GM12865 (cell line): ENCODE measurements at places on chromosomes 5 and 9.

GRCh38 chr9:115226152-115226551 lies 108.2 kb upstream of the TNC start:
- no peak for DNase-seq

DNA sequence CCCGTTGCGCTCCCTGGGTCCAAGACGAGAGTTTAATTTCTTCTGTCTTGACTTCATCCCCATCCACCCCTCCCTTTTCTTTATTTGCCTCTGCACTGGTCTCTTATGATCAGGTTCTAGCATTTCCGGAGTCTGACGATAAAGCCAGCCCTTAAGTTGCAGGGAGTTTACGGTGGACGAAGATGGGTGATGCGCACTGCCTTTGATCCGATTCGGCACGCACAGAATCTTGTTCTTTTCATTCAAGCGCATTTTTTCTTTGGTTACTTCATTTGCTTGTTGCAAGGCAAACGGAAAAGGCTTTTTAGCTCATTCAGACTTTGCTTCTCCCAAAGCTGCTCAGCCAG lies 488 bp upstream of the MCTP1 start:
- peak; percentile 3 for DNase-seq

DNA sequence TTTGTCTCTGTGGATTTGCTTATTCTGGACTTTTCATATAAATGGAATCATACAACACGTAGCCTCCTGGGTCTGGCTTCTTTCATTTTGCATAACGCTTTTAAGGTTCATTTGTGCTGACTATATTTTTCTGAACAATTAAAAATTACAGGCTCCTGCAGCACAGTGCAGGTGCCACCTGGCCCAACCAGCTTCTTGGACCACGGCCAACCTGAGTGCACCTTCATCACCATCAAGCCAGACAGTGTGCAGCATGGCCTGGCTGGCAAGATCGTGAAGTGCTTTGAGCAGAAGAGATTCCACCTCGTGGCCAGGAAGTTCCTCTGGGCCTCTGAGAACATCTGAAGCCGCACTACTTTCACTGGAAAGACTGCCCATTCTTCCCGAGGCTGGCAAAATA lies 53.5 kb upstream of the COL15A1 start:
- no peak for DNase-seq

DNA sequence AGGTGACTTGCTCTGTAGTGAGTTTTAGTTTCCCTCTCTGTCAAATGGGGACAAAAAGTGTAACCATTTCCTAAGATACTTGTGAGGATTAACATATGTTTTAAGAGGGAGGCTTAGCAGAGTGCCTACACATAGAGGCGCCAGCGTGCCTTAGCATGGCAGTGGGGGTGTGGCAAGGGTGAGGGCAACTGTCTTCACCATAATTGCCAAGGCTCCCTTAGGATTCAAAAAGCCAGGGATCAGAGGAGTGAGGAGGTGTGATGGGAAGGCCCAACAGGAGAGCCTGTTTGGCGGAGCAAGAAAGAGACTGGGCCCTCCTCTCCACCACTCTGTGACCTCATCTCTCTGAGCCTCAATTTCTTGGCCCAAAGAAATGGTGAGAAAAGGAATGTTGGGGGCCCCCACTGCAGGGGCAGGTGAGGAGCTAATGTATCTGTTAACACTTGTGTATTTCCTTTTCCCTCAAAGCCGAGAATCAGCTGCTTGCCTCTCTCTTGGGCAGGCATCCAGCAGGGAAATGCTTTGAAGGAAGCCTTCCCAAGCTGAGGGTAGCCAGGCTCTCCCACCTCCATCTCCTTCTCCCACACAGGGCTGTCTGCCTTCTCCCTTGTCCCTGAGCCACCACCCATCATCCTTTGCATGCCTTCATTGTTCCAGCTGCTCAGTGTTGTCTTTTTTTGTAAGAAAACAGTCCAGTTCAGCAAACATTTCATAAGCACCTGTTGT lies 76.0 kb downstream of the DAB2IP start:
- no peak for DNase-seq

DNA sequence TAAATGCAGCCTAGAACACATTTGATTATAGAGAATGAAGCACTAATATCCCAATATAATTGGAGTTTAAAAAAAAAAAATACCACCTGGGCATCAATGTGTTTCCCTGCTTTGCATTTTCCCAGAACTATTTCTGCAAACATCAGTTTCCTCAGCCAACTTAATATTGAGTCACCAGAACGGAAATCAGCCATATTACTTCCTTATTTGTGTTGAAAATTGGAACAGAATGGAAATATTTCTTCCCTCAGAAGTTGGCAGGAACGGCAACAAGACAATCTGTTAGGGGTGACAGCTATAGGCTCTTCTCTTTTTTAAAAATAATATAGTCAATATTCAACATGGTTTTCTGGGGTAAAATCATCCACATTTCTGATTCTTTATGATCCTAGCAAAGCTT lies 4.0 kb downstream of the MFAP3 start:
- DNase-seq, result no peak

DNA sequence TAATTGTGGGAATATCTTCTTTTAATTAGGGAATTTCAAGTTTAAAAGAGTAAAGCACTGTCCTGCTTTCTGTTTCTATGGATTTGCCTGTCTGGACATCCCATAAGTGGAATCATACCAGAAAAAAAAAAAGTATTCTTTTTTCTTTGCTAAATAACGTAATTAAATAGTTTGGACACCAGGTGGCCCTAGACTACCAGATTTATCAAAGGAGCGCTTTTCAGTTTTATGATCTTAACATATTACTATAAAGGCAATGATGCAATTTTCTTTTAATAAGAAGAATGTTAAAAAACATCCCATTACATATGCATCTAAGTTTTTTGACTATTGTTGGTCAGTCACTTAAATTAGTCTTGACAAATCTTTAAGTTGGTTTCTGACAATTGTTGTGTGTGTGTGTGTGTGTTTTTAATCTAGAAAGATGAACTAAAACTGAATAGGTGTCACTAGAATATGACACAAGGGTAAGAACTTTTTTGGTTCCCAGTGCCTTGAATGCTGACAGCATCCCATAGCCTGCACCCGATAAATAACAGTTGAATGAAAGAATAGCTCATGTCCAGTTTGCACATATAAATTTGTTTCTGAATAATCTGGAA lies 49.5 kb downstream of the C5orf22 start:
- peak; percentile 38 for DNase-seq

DNA sequence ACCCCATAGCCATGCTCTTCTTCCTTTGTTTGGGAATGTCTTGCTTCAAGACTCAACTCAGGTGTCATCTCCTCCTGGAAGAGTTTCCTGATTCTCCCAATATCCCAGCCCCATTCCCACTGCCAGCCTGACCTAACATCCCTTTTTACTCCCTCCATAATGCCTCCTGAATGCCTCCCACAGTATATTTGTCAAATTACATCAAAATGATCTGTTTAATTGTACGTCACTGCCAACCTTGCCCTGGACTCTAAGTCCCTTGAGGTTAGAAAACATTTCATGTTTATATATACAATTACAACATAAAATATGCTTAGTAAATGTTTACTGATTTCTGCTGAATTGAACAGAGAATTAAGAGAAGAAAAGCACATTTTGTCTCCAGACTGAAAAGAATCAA lies 301.6 kb upstream of the PDE4D start:
- DNase-seq, result no peak

DNA sequence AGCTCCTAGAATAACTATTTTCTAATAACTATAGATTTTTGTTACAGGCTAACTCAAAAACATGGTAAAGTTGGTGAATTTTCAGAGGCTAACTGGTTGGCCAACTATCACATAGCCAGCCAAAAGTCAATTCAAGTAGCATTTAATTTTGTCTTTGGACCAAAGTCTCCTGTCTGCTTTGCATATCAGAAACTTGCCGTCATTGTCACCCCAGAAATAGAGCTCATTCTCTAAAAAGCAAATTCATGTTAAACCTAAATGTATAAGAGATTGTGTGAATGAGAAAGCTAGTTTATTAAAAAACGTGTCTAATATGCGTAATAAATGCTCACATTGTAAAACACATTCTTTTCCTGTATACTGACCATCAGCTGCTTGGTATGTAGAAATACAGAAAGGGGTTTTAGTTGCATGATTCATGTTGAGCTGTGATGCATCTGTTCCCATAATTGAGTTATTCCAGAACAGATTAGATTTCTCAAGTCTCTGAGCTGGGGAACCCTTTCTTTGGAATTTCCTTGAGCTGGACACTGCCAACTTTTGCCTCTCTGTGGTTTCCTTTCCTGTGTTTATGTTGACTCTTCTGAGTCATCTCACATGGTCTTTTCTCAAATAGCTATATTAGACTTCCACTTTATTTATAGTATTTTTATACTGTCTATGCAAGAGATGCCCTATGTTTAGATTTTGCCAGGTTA lies 7.3 kb downstream of the SRFBP1 start:
- DNase-seq, result no peak

DNA sequence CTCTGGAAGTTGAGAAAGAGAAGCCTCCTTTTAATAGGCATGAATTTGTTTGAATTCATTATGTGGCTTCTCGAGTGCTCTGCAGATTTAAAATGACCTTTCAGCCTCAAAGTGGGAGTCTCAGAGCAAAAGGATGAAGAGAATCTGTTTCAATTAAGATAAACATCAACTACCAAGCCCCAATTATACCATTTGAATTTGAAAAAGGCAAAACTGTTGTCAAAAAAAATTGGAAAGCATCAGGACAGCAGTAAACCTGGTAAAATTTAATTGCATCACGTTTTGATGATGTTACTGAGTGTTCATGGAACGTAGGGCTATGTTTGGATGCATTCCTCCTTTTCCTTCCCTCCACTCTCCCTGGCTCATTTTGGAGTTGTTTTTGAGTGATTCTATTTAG lies 637.2 kb downstream of the PDE4D start:
- no peak for DNase-seq

DNA sequence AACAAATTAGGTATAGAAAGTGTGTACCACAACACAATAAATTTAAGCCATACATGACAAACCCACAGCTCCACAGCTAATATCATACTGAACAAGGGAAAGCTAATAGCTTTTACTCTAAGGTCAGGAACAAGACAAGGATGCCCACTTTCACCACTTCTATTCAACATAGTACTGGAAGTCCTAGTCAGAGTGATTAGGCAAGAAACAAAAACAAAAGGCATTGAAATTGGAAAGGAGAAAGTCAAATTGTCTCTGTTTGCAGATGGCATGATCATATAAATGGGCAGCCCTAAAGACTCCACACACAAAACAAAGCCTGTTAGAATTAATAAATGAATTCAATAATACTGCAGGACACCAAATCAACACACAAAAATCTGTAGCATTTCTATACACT lies 548.8 kb downstream of the CTNND2 start:
- no peak for DNase-seq

DNA sequence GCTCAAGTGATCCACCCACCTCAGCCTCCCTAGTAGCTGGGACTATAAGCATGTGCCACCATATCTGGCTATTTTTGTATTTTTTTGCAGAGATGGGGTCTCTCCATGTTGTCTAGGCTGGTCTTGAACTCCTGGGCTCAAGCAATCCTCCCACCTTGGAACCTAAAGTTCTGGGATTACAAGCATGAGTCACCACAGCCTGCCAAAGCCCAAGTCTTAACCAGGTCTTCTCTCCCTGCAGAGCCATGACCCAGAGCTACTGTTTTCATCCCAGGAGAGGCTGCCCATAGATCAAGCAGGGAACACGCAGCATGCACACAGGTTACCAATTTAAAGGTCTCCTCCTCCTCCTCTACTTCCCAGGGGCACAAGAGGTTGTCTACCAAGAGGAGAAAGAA lies 29.7 kb downstream of the PCDHGC5 start:
- no peak for DNase-seq

DNA sequence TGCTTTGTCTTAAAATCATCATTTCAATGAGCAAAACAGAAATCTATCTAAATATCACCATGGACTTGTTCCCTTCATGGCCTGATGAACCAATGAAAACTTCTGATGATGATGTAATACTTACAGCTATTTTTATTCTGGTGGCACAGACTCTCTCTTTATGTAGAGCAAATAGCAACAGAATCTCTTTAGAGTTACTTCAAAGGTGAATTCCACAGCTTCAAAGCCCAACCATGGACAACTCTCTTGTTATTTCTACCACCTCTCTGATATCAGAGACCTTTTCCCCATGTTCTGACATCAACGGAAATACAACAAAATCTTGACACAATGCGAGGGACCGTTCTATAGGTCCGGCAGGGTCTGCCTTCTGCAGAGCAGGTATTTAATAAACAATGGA lies 70.1 kb downstream of the RETREG1 start:
- no peak for DNase-seq

GRCh38 chr9:7028591-7028990 lies 270.8 kb downstream of the KDM4C start:
- no peak for DNase-seq

DNA sequence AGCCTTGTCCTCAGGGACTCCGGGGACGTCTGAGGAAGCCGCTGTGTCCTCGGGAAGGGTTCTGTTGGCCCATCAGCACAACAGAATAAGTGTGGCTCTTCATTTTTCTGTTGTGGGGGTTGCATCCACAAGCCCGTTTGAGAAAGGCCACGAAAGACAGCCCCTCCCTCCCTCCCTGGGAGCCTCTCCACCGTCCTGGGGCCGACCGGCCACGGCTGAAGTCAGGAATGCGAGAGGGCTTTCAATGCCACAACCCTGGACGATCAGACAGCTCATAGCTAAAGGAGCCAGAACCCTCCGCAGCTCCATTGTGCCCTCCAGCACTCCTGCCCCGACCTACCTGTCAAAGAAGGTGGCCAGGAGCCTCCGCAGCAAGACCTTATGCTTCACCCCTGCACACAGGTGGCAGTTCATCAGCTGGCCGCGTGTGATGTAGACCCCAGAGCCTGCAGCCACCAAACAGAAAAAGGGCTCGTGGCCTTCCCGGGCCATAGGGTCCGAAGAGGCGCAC lies 52.4 kb upstream of the UBAC1 start:
- no peak for DNase-seq

DNA sequence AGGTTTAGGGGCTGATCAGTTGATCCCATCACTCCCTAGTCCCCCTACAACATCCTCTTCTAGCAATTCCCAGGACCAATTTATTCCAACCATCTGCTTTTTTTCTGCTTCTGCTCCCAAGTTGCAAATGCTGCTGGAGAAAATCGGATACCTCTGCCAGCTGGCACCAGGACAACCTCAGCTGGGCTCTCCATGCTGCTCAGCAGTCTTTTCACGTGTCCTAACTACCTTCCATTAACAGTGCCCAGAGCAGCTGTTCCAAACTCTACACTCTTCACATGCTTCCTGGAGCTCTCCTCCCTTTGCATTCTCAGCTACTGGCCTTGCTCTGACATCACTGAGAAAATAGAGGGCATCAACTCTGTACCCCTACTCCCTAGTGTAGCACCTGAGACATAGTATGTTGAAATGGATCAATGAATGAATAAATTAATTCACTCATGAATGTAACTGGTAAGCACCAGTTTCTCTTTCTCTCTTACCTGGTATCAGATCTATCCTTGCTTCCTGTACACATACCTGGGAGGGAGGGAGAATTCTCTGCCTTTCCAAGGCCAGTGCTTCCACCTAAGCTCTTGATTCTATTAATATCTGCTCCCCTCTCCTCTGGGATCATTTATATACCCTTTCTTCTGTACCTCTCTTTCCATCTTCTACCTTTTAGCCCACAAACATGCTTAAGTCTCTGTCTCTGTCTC lies 191.0 kb downstream of the RAB3C start:
- no peak for DNase-seq

- no peak for DNase-seq
These were observed 5.2 kb downstream of the SURF2 start for GRCh38 chr9:133361507-133362092.

GRCh38 chr9:96618209-96619123 lies 1.2 kb downstream of the CDC14B start:
- no peak for DNase-seq
